ENCODE measurements at places on chromosomes 1 and 21.

GRCh38 chr1:214066936-214067335 lies 79.2 kb downstream of the PROX1 start:
- DNase-seq: no peak

- DNase-seq: no peak
Observed at GRCh38 chr1:223035724-223036478, 107.1 kb downstream of the TLR5 start.

DNA sequence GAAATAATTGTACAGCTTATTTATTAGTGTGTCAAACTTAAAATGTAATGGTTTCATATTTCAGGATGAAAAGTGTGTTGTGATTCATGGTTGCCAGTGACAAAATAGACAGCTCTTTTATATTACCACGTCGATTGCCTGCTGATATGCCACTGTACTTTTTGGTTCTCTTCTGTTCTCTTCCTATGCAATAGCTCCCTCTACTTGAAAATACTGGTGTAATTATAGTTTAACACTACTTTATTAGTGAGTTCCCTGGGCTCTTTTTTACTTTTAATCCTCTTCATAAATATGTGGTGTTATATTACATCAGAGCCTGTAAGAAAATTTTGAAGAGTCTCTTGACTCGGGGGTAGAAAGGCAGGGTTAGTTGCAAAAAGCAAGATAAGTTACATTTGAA lies 111.3 kb downstream of the PATJ start:
- no peak for DNase-seq

DNA sequence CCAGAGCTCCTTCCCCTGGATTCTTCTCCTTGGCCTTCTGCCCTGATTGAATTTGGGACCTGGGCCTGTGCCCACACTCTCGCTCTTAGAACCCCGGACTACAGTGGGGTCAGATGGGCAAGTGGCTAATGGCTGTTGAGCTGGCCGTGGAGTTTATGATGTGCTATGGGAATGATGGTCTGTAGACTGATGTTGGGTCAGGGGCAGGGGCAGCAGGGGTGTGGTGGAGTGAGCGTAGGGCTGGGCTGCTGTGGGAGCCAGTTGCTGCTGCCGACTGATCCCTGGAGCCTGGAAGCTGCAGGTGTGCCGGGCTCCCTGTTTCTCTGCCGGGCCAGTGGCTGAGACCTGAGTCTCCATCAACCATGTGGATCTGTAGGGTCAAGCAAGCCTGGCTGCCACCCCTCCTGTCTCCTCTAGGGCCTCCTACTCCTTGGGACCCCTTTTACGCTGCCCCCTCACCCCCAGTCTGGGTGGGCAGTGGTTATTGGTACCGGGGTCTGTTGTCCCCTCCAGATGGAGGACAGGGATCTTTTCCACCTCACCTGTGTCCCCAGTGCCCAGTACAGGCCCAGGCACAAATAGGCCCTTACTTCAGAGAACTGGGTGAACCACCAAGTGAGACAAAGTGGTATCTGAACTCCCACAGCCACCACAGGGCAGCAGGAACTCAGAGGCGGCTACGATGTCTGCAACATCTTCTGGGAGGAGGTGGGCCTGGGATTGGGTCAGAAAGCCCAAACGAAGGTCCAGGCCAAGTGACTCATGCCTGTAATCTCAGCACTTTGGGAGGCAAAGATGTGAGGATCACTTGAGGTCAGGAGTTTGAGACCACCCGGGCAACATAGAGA lies 5.1 kb downstream of the PODN start:
- DNase-seq: no peak

- no peak for DNase-seq
Observed at GRCh38 chr1:9324246-9325096, 31.8 kb downstream of the SPSB1 start.

DNA sequence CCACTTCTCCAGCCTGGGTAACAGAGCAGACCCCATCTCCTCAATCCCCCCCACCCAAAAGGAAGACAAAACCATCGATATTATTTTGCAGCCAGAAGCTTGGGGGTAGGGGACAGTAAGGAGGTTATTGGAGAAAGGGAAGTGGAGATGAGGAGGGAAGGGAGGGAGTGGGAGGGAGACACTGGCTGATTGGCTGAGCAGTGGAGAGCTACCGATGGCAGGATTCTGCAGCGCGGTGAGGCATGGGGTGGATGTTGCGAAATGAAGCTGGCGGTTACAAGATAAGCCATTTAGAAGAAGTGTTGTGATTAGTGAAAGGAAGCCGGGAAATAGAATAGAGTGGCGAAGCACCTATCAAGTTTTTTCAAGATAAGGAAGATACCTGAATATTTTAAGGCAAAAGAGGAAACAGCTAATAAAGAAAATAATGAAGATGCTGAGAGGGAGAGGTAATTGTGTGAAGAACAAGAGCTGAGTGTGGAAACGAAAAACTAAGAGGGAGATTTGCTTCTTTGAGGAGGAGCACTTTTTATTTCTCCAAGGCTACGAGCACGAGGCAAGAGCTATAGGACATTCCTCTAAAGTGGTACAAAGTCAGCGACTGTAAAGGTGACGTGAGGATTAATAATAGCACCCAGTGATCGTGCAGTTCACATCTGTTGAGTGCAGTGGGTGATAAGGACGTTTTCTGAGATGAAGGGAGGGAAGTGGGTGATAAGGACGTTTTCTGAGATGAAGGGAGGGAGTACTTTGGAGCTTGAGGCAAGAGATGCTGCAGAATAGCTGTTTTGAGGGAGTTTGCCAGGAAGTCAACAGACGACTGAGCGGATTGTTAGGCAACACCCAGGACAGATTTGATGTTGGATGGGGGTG lies 103.2 kb upstream of the KIF26B start:
- peak; percentile 68 for DNase-seq

- no peak for DNase-seq
Observed at GRCh38 chr1:234584926-234585325, 25.1 kb downstream of the IRF2BP2 start.

- DNase-seq: no peak
Observed at GRCh38 chr1:50724626-50725286, 235.3 kb downstream of the FAF1 start.

DNA sequence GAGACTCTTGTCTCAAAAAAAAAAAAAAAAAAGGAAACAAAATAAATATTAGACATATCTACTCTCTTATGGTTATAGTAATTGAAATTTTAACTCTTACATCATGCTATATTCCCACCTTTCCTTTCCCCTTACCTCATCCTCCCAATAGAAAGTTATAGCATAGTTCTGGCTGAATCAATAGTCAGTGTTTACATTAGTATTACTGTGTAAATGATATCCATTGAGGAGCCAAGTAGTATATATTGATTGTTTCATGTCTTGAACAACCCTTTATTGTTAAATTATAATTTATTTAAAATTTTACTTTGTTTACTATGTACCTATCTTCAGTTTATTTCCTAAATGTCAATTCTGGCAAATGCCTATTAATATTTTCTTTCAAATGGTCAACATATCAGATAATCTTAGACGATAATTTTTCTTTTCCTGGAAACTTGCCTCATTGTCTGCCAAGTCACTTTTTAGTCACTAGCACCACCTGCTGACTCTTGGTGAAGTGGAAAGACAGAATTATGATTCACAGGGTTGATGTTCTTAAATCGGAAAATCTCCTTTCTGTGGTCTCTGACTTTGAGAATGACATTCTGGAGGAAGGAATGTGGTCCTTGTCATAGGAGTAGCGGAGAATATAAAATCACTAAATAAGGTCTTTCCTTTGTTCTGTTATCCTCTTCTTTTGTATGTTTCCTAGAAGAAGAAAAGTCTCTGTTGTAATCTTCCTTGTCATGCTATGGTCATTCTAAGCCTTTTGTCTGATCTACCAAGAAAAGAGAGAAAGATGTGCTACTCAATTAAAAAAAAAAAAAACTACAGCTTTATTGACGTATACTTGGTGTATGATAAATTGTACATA lies 8.6 kb downstream of the HJV start:
- DNase-seq: peak; percentile 46

DNA sequence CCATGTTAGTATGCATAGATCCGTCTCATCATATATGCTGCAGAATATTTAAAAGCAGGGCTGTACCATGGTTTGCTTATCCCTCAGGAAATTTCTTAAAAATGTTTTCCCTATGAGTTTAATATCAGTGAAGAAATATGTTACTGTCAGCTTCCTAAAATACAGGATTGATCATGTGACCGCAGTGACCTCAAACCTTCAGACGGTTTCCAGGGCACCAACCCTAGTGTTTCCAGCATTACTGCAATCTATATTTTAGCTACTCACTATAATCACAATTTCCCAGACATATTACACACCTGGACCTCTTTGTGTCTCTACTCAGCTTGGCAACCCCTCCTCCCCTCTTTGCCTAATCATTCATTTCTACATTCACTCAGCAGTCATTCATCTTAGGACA lies 7.7 kb upstream of the SDHB start:
- DNase-seq: no peak

- DNase-seq: no peak
Observed at GRCh38 chr1:177088966-177089365, 75.5 kb downstream of the ASTN1 start.

DNA sequence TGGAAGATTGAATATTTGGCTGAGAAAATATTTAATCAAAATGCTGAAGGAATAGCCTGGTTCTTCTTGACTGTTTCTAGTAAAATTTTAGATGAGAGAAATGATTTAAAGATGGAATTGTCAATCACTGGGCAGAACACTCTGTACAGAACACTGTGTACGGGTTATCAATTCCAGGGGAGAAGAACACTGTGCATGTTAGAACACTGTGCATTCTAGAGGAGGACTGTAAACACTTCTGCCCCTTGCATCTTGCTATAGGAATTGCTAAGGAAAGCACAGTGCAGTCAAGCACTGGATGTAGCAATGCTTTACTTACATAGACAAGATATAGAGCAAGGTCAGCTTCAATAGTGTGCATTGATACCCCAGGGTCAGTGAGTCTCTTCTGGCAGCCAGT lies 98.7 kb downstream of the RWDD3 start:
- DNase-seq: no peak

GRCh38 chr1:99397029-99397428 lies 132.7 kb downstream of the PLPPR4 start:
- no peak for DNase-seq

DNA sequence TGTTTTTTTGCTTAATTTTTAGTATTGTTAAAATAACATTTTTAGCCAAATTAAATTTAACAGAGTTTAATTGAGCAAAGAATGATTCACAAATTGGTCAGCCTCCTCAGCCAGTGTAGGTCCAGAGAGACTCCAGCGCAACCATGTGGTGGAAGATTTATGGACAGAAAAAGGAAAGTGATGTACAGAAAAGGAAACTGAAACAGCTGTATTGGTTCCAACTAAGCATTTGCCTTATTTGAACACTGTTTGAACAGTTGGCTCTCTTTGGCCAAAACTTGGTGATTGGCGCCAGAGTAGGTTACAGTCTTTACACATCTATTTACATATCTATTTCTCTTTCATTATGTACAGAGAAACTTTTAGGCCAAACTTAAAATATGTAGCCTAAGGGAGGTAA lies 19.4 kb downstream of the RPS6KC1 start:
- peak; percentile 1 for DNase-seq

GRCh38 chr1:4317207-4317606 lies 337.2 kb upstream of the AJAP1 start:
- no peak for DNase-seq

GRCh38 chr1:38038861-38039260 lies 7.7 kb downstream of the POU3F1 start:
- no peak for DNase-seq

GRCh38 chr1:26744075-26744959 lies 43.4 kb upstream of the PIGV start:
- DNase-seq: peak; percentile 88

DNA sequence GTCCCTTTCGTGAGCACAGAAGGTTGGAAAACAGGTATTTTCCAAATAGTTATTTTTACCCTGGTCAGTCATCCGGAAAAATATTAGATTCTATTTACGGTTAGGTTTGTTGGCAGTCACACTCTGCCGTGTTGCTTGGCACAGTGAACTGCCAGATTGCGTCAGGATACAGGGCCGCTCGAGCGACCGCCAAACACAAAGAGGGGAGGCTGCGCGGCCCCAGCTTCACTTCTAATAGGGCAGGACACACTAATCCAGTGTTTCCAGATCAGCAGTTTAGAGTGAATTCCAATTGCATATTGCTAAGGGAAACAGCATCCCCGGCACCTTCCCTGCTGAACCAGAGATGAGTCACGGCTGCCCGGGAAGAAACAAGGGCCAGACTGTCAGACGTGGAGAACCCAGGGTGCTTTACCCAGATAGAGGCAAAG lies 22.9 kb downstream of the UMODL1 start:
- no peak for DNase-seq

DNA sequence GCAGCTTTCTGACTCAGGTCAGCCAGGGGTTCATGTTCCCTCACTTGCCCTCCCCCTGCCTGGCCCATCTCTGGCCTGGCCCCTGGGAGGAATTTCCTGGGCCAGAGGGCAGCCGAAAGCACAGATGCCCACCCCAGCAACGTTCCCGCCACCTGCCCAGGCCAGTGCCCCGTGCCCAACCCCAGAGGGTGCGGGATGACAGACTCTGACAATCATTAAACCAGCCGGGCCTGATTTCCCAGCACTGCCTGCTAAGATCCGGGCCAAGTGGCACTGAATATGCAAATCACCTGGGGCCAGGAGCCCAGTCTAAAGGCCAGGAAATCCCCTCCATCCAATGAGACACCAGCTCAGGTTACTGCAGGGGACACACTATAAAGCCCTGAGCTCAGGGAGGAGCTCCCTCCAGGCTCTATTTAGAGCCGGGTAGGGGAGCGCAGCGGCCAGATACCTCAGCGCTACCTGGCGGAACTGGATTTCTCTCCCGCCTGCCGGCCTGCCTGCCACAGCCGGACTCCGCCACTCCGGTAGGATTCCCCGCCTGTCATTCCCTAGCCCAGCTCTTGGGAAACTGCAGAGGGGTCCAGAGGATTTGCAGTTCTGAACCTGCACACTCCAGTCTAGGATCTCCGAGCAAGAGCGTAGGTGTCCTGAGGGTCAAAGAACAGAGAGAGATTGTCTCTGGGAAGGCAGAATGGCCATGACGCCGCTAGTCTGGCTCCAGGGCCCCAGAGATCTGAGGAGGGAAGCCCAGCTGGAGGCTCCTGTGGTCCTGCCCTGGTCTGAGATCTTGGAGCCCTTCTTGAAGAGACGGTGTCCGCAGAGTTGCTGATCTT lies at the start of gene ELF3:
Gene ELF3, plus strand, starts transcription at position 408 of the 836 bp plus-strand sequence. CDS start 550 bp downstream, outside the sequence.
- DNase-seq: no peak

DNA sequence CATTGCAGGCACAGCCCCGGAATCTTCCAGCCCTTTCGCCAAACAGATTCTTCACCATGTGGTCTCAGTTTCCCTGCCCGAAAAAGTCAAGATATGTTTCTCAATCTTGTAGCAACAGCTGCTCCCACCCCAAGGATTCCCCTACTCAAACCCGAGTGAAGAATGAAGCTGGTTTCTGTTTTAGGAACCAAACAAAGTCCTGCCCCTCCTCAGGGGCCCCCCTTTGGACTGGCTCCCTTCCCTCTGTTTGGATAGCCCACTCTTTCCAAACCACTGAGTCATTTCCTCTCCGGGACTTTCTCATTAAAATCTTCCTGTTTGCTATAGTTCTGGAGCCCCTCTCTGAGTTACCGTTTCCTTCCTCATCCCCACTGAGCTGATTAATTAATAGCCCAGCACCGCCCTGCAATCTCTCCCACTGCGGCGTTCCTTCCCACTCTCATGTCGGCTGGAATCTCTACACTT lies 100.9 kb downstream of the TSEN15 start:
- no peak for DNase-seq

- no peak for DNase-seq
Observed at GRCh38 chr1:244394826-244395765, 56.6 kb downstream of the ADSS2 start.

GRCh38 chr1:183188240-183188639 lies 2.2 kb downstream of the LAMC2 start:
- no peak for DNase-seq
